Kidney (tissue), 22 donors: ENCODE measurements at places on chromosomes 12 and 14. TPM values are rescaled to one million over a fixed set of nuclear protein-coding genes. Genes with fewer than 3 reads are reported as not detected.

DNA sequence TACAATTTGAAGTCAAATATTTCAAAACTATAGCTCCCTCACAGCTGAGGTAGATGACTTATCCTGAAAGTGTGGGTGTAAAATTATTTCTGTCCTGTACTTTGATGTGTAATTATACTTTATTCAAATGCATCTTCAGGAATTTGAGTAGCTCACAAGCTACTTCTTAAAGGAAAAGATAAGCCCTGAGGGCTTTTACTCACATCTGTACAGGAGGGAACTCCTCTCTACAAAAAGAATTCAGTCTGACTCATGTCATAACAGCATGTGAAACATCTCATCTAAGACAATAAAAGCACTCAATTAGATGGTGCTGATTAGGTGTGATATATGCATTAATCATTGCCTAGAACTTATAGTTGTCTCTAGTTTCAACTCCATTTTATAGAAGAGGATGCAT, 452.0 kb downstream of the PRKD1 start:
- no peaks in the 10 kb centered on the region for H3K36me3 ChIP-seq
- H3K27ac ChIP-seq = no peak overlapping the region
- H3K4me1 ChIP-seq = no peaks in the 10 kb centered on the region
- H3K4me3 ChIP-seq = no peak overlapping the region
- no peak for DNase-seq

DNA sequence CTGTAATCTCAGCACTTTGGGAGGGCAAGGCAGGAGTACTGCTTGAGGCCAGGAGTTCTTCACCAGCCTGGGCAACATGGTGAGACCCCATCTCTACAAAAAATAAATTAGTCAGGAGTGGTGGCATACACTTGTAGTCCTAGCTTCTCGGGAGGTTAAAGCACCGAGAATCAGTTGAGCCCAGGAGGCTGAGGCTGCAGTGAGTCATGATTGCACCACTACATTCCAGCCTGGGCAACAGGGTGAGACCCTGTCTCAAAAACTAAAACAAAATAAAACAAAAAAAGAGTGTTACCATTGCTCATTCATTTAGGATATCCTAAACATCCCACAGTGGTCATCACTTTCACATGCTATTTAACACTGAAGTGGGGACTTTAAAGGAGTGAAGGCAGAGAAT, 7.8 kb downstream of the NEK9 start:
- H3K27ac ChIP-seq = no peak overlapping the region
- no peak for DNase-seq
- peaks cover 4% of the 10 kb centered on the region for H3K36me3 ChIP-seq
- no peak overlapping the region for H3K4me3 ChIP-seq
- H3K4me1 ChIP-seq = no peaks in the 10 kb centered on the region

GRCh38 chr12:75822416-75822815, 209.2 kb downstream of the PHLDA1 start:
- H3K27ac ChIP-seq = no peak overlapping the region
- H3K27me3 ChIP-seq = no peaks in the 10 kb centered on the region
- no peaks in the 10 kb centered on the region for H3K4me1 ChIP-seq
- no peaks in the 10 kb centered on the region for H3K36me3 ChIP-seq
- H3K4me3 ChIP-seq = no peak overlapping the region

GRCh38 chr14:85516239-85517113, 13.5 kb upstream of the FLRT2 start:
- H3K4me1 ChIP-seq = no peaks in the 10 kb centered on the region
- no peak for DNase-seq
- H3K36me3 ChIP-seq = no peaks in the 10 kb centered on the region
- no peak overlapping the region for H3K4me3 ChIP-seq

DNA sequence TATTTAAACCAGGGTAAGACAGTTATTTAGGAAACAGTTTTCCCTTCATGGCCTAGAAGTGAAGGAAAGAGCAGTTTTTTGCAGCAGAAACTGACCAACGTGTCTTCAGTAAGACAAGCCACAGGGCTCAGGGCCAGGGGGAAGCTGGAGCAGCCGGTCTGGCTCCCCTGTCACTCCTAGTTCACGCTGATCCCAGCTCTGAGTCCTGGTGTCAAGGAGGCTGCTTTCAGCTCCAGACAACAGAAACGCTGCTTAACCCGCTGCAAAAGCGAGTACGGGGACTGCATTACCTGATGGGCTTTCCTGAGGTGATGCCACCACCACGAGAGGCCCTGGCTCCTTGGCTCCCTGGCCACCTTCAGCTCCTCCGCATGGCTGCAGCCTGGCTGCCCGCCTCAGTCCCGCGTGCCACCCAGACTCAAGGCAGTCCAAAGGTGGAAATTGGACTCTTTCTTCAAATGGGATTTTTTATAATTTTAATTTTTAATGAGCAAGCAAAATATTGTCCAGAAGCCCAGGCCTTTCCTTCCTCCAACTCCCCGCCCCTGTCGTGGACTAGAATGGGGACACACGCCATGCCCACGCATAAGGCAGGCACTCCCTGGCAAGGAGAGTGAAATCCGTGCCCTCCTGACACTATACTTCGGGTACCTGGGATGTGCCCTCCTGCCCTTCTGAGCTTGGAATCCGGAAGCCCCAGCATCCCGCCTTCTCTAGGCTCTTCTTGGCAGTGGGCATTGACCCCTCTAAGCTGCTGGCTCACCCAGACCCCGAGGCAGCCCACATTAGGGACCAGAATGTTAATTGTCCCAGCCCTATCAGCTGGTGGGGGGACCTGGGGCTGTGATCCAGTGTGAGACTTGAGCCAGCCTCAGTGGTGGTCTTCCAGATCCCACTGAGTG, 85.0 kb downstream of the PAPOLA start:
- H3K36me3 ChIP-seq = no peaks in the 10 kb centered on the region
- H3K27ac ChIP-seq = no peak overlapping the region
- H3K4me3 ChIP-seq = no peak overlapping the region
- no peaks in the 10 kb centered on the region for H3K4me1 ChIP-seq
- no peaks in the 10 kb centered on the region for H3K27me3 ChIP-seq
- peak; percentile 33 for DNase-seq

GRCh38 chr12:121805171-121806008, 1.6 kb downstream of the SETD1B start:
- peak overlapping the region; percentile 71 for H3K4me3 ChIP-seq
- peaks cover 18% of the 10 kb centered on the region for H3K4me1 ChIP-seq
- H3K27ac ChIP-seq = peak overlapping the region; percentile 93

DNA sequence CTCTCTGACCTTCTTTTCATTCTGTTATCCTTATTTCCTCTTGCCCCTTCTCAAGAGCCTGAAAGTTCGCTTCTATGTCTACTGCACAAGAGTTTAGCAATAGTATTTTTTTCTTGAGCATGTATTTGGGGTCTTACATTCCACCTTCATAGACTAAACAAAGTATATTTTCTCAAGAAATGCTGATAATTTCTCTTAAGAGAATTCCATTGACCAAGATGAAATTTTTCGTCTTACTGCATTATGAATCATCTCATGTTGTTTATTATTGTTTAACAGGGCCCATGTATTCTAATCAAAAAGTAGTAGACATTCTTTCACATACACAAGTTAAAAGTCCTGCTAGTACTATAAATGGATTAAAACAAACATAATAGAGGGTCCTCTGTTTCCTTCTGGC, 219.3 kb downstream of the C12orf50 start:
- no peak overlapping the region for H3K4me3 ChIP-seq
- no peaks in the 10 kb centered on the region for H3K4me1 ChIP-seq

DNA sequence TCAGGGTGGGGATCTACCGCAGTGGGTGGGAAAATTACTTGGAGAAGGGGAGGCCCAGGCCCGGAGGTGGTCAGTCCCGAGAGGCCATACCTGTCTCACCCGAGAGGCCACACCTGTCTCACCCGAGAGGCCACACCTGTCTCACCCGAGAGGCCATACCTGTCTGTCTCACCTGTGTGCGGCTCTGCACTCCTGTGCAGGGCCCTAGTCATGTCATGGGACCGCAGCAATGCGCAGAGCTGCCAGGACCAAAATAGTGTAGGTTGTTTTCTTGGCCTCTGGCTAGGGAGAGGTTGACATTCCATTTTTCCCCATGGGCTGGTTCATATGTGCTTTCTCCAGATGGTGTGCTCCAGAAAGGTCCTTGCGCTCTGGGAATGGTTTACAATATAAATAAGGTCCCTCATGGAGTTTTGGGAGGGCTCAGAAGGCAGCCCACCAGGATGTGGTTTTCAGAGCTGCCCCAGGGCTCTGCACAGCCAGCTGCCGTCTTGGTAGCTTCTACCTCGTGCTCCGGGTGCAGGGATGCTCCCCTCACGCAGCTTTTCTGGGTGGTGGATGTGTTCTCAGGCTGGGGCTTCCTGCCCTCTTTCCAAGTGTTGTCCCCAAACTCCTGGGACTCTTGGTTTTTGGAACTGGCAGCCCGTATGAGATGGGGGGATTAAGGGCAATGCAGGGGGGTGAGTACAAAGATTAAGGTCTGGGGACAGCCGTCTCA, 58.2 kb downstream of the CACNA1C start:
- H3K27ac ChIP-seq = no peak overlapping the region
- no peak overlapping the region for H3K4me3 ChIP-seq
- H3K36me3 ChIP-seq = no peaks in the 10 kb centered on the region
- DNase-seq = no peak

- H3K4me3 ChIP-seq = no peak overlapping the region
- no peaks in the 10 kb centered on the region for H3K27me3 ChIP-seq
- H3K4me1 ChIP-seq = peaks cover 2% of the 10 kb centered on the region
- DNase-seq = no peak
- no peak overlapping the region for H3K27ac ChIP-seq
Observed at GRCh38 chr14:55731881-55732498, 152.0 kb downstream of the KTN1 start.

DNA sequence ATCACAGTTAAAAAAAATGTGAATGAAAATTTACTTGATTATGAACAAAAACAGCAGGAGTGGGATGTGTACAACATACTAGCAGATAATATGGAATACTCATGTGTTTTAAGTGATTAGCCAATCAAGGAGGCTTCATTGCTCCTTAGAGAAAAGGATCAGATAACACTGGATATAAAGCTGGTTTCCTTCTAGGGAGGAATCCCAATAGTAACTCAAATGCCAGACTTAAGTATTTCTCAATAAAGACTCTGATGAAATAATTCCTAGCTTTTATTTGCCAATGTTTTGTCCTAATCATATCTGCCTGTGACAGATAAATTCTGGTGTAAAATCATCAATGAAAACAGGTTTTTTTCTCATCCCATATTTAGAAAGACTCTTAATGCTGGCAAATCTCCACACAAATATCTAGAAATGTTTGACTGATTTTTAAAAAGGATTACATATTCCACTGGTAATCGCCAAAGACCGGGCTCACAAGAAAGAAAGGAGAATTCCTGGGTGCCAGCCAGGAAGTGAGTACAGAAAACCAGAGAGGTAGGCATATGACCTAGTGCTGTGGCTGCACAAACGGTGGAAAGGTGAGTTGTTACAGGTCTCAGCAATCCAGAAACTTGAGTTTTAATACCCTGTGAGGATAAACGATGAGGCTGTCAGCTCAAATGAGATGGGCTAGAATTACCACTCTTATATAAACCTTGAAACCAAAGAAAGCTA, 108.6 kb upstream of the TTC7B start:
- H3K36me3 ChIP-seq = no peaks in the 10 kb centered on the region
- H3K27ac ChIP-seq = no peak overlapping the region
- no peaks in the 10 kb centered on the region for H3K4me1 ChIP-seq
- H3K27me3 ChIP-seq = no peaks in the 10 kb centered on the region
- no peak overlapping the region for H3K4me3 ChIP-seq

GRCh38 chr12:87779016-87779415, 250.2 kb downstream of the C12orf50 start:
- H3K4me1 ChIP-seq = no peaks in the 10 kb centered on the region
- H3K27me3 ChIP-seq = no peaks in the 10 kb centered on the region
- H3K4me3 ChIP-seq = no peak overlapping the region

GRCh38 chr12:75452675-75453330, 27.8 kb upstream of the GLIPR1 start:
- H3K27ac ChIP-seq = no peak overlapping the region
- H3K4me1 ChIP-seq = no peaks in the 10 kb centered on the region
- H3K36me3 ChIP-seq = no peaks in the 10 kb centered on the region
- DNase-seq = no peak
- no peak overlapping the region for H3K4me3 ChIP-seq

DNA sequence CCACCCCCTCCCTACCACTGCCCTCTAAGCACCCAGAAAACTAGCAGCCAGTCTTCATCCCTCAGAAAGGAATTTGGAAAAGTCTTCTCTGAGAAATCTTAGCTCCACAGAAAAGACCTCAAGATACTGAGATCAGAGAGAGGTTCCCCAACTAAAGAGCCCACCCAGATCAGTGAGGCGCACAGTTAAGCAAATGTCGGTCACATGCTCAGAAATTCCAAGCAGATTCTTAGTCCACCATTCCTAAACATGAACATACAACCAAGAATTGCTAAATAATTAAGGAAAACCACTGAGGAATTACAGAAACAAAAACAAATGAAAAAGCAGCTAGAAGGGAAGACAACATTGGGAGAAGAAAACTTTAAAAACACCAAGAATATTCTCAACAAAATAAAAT, 32.3 kb downstream of the MED13L start:
- no peaks in the 10 kb centered on the region for H3K27me3 ChIP-seq
- no peaks in the 10 kb centered on the region for H3K36me3 ChIP-seq
- H3K27ac ChIP-seq = no peak overlapping the region
- H3K4me3 ChIP-seq = no peak overlapping the region
- DNase-seq = no peak

DNA sequence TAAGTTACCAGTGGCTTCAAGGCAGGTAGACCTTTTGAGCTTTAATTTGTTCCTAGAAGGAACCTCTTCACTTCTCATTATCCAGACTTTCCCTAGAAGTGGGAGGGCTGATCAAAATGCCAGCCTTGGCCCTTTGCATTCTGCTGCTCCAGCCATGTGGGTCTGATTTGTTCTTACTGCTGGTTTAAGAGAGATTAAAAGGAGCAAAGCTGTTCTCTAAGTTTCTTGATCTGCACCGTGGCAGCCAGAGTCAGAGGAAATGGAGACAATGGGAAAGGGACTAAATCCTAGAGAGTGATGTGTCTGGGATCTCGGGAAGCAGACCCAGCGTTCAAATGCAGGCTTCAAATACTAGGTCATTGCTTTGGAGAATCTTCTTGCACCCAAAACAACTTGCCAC, 759.7 kb downstream of the DIO2 start:
- no peak for DNase-seq
- no peaks in the 10 kb centered on the region for H3K4me1 ChIP-seq
- no peaks in the 10 kb centered on the region for H3K27me3 ChIP-seq
- no peak overlapping the region for H3K4me3 ChIP-seq

GRCh38 chr12:52787324-52788191, 8.4 kb downstream of the KRT3 start:
- H3K27ac ChIP-seq = no peak overlapping the region
- no peaks in the 10 kb centered on the region for H3K27me3 ChIP-seq
- H3K4me3 ChIP-seq = no peak overlapping the region

- H3K36me3 ChIP-seq = no peaks in the 10 kb centered on the region
- no peaks in the 10 kb centered on the region for H3K27me3 ChIP-seq
- H3K4me1 ChIP-seq = peaks cover 3% of the 10 kb centered on the region
- no peak overlapping the region for H3K27ac ChIP-seq
Observed at GRCh38 chr14:77372304-77372841, 4.5 kb downstream of the TMED8 start.

GRCh38 chr12:87720967-87721366, 308.2 kb downstream of the C12orf50 start:
- no peak for DNase-seq
- no peaks in the 10 kb centered on the region for H3K27me3 ChIP-seq
- no peaks in the 10 kb centered on the region for H3K36me3 ChIP-seq
- no peaks in the 10 kb centered on the region for H3K4me1 ChIP-seq
- H3K27ac ChIP-seq = no peak overlapping the region

TAS2R9 gene
- polyA plus RNA-seq = not detected

AQP6 gene
- polyA plus RNA-seq = 74.1 TPM

NUDT14 gene
- 59.1 TPM for polyA plus RNA-seq

RPGRIP1 gene
- polyA plus RNA-seq = not detected
